Left renal pelvis (tissue), 4 donors: ENCODE measurements at places on chromosomes 4 and X.

DNA sequence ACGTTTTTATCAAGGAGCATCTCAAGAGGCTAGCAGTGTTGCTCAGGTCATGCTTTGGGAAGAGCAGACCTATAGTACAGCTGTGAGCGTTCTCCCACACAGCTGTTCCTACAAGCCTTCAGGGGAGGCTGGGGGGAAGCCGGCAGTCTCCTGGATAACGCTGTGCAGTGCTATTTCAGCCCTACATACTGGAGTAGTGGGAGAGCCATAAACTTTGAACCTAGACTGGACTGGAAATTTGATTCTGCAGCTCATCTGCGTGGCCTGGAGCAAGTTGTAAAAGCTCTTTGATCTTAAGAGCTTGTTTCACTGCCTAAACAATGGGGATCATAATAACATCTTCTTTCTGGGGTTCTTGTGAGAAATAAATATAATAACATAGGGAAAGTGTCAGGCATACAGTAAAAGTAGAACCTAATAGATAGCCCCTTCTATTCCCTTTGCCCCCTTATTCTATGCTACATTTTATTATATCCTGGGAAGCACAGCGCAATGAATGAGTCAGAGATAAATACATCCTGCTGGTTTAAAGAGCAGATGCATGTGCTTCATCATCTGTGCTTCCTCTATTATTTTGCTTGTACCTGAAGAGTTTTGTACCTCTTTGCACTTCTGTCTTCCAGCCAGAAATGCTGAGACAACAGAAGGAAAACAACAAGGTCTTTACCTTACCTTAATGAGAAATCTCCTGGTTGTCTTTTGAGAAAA lies 14.7 kb upstream of the AMBN start:
- DNase-seq = no peak

- no peak for DNase-seq
Measured at GRCh38 chr4:104457308-104457981, 37.2 kb downstream of the CXXC4 start.

DNA sequence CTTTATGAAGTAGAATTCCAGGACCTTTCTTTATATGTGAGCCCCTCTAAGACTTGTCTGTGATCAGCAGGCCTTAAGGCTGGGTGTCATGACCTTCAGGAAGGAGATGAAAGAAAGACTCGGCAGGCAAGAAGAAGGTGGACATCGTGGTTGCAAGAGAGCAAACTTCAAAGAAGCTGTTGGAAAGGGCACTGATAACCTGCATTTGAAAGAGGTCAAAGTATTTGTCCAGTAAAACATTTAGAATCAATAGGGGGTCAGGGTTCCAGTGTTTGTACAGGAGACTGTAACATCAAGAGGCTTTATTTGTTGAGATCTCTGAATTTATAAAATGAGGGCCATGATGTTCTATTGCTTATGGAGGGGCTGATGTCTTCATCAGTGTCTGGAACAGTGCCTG lies 44.2 kb downstream of the COMMD8 start:
- no peak for DNase-seq

- DNase-seq = no peak
Measured at GRCh38 chr4:3709061-3709845, 56.9 kb upstream of the ADRA2C start.
